ENCODE measurements at places on chromosomes 5 and 9.

DNA sequence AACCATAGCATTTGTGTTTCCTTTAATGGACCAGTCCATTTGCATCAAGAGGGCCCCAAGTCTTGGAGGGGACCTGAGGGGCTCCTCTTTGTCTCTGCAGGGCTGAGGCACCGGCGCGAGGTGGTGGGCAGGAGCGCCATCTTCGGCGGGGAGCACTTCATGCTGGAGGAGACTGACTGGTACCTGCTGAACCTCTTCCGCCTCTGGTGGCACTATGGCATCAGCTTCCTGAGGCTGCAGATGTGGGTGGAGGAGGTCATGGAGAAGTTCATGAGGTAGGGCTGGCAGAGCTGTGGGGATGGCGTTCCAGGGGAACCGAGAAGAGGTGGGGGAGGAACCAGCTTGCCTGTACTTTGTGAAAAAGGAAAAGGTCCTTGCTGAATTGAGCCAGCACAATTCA is 6.1 kb downstream of the PCYOX1L start:
- no peak for DNase-seq

DNA sequence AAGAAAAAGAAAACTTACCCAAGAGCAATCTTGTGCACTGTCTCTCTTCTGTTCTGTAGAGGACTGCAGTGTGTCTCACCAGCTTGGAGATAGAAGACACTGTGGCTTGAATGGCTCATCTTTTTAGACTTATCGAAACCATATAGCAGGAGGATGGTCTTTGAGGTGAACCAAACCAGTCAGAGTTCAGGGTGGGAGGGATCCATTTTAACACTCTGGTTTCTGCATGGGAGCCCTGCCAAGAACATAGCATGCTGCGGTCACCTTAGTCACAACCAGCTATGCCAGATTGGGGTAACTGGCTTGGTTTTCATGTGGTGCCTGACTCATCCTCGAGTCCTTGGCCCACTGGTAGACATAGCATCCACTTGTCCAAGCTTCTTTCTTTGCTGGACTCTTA is 135.1 kb downstream of the PAPPA start:
- peak; percentile 72 for DNase-seq

DNA sequence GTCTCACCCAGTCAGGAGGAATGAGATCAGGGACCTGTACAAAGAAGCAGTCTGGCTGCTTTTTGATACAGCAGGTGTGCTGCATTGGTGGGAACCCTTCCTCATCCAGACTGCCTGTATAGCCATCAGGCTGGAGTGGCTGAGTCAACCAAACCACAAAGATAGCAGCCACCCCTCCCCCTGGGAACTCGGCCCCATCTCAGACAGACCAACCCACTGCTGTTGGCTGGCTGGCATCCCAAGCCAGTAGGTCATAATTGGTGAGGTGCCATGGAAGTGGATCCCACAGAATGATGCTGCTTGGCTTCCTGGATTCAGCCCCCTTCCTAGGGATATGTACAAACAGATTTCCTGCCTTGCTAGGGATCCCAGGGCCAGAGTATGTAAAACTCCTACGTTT is 60.9 kb downstream of the YTHDC2 start:
- DNase-seq = peak; percentile 94

GRCh38 chr5:119270960-119271757 is 84.7 kb upstream of the TNFAIP8 start:
- DNase-seq = no peak

DNA sequence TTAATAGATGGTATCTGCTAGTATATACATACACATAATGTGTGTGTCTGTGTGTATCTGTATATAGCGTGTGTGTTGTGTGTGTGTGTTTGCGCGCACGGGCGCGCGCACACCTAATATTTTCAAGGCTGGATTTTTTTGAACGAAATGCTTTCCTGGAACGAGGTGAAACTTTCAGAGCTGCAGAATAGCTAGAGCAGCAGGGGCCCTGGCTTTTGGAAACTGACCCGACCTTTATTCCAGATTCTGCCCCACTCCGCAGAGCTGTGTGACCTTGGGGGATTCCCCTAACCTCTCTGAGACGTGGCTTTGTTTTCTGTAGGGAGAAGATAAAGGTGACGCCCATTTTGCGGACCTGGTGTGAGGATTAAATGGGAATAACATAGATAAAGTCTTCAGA is 757 bp downstream of the FXN start:
- DNase-seq = no peak

DNA sequence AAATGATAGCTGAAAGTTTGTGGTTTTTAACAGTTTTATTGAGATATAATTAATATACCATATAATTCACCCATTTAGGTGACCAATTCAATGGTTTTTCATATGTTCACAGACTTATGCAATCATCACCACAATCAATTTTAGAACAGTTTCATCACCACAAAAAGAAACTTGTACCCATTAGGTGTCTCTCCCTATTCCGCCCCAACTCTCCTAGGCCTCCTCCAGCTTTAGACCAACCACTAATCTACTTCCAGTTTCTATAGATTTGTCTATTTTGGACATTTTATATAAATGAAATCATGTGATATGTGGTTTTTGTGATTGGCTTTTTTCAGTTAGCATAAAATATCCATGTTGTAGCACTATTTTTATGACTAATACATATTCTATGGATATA is 38.6 kb downstream of the YTHDC2 start:
- DNase-seq = no peak
